Left lobe of liver (tissue), 2 donors: ENCODE measurements at places on chromosomes 1 and 21. TPM values are rescaled to one million over a fixed set of nuclear protein-coding genes. Genes with fewer than 3 reads are reported as not detected.

The TTC34 gene
- total RNA-seq = 0.20 TPM

The INAVA gene
- total RNA-seq = 0.45 TPM

The RCC2 gene
- 8.0 TPM for total RNA-seq

The CCNL2 gene
- total RNA-seq = 127 TPM

The LRRC3 gene
- 22.0 TPM for total RNA-seq

The OR2L3 gene
- total RNA-seq = not detected

The SUSD4 gene
- 1.3 TPM for total RNA-seq

The NBPF3 gene
- 3.5 TPM for total RNA-seq

The SPRR4 gene
- not detected for total RNA-seq

The SLC5A3 gene
- 9.1 TPM for total RNA-seq

The KRTAP19-3 gene
- total RNA-seq = not detected

The KIF2C gene
- 0.73 TPM for total RNA-seq

The CCDC181 gene
- not detected for total RNA-seq

The RGS1 gene
- 3.1 TPM for total RNA-seq

The UTS2 gene
- not detected for total RNA-seq

The AGL gene
- total RNA-seq = 43.1 TPM

The ALPL gene
- total RNA-seq = 29.3 TPM

The TCHH gene
- 0.08 TPM for total RNA-seq

The KCNE2 gene
- total RNA-seq = not detected

The SPRR2D gene
- not detected for total RNA-seq
